ENCODE measurements at places on chromosomes 11 and 22.
A peak's percentile ranks its signal among the peaks of the same experiment; 100 is the strongest.

GRCh38 chr11:127000981-127001380, 411 bp upstream of the KIRREL3 start:
- no peak overlapping the region for H3K4me3 ChIP-seq
- H3K4me1 ChIP-seq, result no peaks in the 10 kb centered on the region
- no peaks in the 10 kb centered on the region for H3K36me3 ChIP-seq
- no peak for DNase-seq
- H3K27ac ChIP-seq, result no peak overlapping the region

- peaks cover 2% of the 10 kb centered on the region for H3K36me3 ChIP-seq
- no peak for DNase-seq
- peaks cover 19% of the 10 kb centered on the region for H3K27me3 ChIP-seq
- no peak overlapping the region for H3K4me3 ChIP-seq
- H3K4me1 ChIP-seq, result no peaks in the 10 kb centered on the region
Measured at GRCh38 chr11:59356561-59356960, 2.1 kb upstream of the OR5AN1 start.

DNA sequence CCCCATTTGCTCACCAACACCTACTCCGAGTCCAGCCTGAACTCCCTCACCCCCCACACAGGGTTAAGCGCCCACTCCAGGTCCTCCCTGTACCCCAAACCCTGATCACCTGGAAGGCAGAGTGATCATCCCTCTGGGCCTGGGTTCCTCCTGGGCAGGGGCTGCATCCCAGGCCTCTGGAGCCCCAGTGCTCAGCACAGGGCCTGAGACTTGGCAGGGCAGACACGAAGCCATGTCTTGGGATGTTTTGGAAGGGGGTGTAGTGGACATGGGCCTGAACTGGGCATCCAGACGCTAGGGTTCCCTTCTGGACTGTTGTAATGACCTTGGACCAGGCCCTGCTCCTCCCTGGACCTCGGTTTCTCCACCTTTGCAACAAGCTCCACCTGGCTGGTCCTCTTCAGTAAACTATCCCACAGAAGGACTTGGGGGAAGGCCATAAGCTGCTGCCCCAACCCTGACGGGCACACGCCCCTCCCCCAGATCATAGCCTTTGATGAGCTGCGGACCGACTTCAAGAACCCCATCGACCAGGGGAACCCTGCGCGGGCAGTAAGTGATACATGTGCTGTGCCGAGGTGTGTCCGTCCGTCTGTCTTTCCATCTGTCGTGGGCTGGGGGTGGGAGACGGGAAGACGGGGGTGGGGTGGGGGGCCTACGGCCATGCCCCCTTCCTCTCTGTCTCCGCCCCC, 3.9 kb downstream of the CNIH2 start:
- H3K27ac ChIP-seq, result peak overlapping the region; percentile 94
- H3K27me3 ChIP-seq, result no peaks in the 10 kb centered on the region
- peak overlapping the region; percentile 82 for H3K4me3 ChIP-seq
- DNase-seq, result no peak
- peaks cover 26% of the 10 kb centered on the region for H3K4me1 ChIP-seq

DNA sequence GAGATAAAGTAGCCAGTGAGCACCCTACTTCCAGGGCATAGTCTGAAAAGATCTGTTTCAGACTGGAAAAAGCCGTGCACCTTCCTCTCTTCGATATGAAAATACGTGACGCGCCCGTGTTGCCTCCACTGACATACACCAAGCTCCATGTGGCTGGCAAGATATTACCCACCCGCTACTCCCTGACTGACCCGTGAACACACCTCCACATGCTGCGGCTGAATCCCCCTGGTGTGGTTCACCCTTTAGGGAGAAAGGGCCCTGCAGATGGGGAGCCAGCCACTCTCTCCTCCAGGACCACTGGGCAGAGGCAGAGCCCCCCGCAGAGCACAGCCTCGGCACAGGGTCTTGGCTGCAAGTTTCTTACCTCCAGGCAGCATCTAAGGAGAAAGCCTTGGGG, 245.0 kb downstream of the BRD1 start:
- peaks cover 2% of the 10 kb centered on the region for H3K36me3 ChIP-seq
- DNase-seq, result no peak
- no peak overlapping the region for H3K4me3 ChIP-seq
- no peaks in the 10 kb centered on the region for H3K27me3 ChIP-seq
- no peak overlapping the region for H3K27ac ChIP-seq
- H3K4me1 ChIP-seq, result no peaks in the 10 kb centered on the region

DNA sequence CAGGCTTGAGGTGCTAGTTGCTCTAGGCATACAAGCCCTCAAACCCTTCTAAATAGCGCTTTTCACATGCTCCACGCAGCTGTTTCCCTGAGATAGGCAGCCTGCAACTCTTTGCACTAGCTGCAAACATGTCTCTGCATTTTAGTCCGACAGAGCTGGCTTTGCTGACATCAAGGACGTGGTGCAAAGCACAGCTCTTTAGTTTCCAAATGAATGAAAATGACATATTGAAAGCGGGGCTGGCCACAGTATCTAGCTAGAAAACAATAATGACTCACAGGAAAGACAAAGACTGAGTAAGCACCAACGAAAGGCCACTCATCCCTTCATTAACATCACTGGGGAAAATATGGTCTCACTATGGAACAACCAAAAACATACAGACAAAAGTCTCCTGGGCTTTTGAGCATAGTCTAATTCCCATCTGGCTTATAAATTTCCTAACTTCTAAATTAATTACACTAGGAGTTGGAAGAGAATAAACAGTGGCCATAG, 15.3 kb upstream of the ZC3H12C start:
- peaks cover 21% of the 10 kb centered on the region for H3K27me3 ChIP-seq
- DNase-seq, result no peak
- no peak overlapping the region for H3K27ac ChIP-seq
- no peak overlapping the region for H3K4me3 ChIP-seq
- H3K36me3 ChIP-seq, result no peaks in the 10 kb centered on the region

DNA sequence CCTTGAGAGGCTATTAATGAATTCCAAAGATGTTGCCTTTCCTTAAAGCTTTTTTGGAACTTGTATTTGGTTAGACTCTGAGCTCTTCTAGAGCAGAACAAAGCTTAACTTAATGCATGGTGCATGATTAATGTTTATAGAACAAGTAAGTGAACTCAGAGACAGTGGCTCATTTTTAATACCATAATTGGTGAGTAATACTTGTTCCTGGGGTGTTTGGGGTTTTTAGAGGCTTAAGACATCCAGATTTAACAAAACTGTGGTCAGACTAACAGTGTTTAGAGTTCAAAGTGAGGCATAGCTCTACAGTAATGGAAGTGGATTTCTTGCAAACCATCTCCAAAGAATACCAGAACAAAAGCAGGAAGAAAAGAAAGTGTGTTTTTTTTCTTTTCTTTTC, 73.7 kb upstream of the CTSC start:
- no peak for DNase-seq
- H3K4me1 ChIP-seq, result peaks cover 31% of the 10 kb centered on the region
- H3K27me3 ChIP-seq, result no peaks in the 10 kb centered on the region
- H3K27ac ChIP-seq, result no peak overlapping the region
- H3K4me3 ChIP-seq, result no peak overlapping the region

- peak overlapping the region; percentile 87 for H3K27ac ChIP-seq
- no peaks in the 10 kb centered on the region for H3K36me3 ChIP-seq
- H3K4me1 ChIP-seq, result peaks cover 17% of the 10 kb centered on the region
Measured at GRCh38 chr11:47950396-47950795, 30.0 kb upstream of the PTPRJ start.

DNA sequence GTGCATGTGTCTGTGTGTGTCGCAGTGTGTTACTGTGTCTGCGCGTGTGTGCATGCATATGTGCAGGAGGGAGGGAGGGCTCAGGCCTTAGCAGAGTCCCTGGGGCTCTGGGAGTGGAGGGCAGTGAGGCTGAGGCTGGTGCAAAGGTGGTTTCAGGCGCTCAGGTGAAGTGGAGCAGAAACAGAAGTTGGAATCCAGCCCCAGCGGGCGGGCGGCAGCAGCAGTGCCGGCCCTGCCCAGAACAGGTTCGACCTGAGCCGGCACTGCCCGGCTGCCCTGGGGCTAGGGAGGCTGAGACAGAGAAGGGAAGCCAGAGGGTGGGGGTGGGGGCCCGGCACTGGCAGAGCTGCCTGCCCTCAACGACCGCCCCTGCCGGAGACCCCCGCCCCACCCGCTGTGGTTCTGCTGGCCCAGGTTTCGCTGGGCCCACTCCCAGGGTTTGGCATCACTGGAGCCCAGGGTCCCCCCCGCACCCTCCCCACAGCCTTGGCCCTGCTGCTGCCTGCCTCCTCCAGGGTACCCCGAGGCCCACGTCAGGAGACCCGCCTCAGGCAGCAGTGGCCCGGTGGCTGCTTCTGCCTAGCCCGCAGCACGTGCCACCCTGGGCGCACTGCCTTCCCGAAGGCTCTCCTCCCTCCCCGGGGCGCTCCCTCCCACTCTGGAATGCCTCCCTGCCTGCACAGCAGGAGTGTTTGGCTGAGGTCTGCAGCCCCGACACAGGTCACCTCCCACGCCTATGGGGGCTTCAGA, 13.3 kb downstream of the ASCL2 start:
- no peaks in the 10 kb centered on the region for H3K36me3 ChIP-seq
- peaks cover 2% of the 10 kb centered on the region for H3K4me1 ChIP-seq
- no peak overlapping the region for H3K4me3 ChIP-seq

DNA sequence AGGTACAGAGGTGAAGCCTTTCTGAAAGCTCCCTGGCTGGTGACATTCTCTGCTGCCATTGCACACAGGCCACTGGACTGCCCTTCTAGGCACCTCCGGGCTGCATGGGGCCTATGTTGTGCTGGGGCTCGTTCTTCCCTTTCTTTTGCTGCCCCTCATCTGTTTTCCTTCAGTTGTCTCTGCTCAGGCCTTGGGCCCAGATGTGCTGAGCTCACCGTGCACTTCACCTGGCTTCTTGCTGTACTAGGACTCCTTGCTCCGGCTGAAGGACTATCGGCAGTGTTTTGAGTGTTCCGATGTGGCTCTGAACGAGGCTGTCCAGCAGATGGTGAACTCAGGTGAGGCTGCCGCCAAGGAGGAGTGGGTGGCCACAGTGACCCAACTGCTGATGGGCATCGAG, 59.4 kb downstream of the CABIN1 start:
- no peak overlapping the region for H3K4me3 ChIP-seq
- peaks cover 13% of the 10 kb centered on the region for H3K4me1 ChIP-seq
- H3K36me3 ChIP-seq, result peaks cover 12% of the 10 kb centered on the region
- no peak for DNase-seq
- peak overlapping the region; percentile 72 for H3K27ac ChIP-seq

GRCh38 chr11:33933602-33934001, 41.7 kb upstream of the LMO2 start:
- no peak overlapping the region for H3K4me3 ChIP-seq
- peaks cover 2% of the 10 kb centered on the region for H3K4me1 ChIP-seq
- H3K36me3 ChIP-seq, result no peaks in the 10 kb centered on the region
- no peak overlapping the region for H3K27ac ChIP-seq

DNA sequence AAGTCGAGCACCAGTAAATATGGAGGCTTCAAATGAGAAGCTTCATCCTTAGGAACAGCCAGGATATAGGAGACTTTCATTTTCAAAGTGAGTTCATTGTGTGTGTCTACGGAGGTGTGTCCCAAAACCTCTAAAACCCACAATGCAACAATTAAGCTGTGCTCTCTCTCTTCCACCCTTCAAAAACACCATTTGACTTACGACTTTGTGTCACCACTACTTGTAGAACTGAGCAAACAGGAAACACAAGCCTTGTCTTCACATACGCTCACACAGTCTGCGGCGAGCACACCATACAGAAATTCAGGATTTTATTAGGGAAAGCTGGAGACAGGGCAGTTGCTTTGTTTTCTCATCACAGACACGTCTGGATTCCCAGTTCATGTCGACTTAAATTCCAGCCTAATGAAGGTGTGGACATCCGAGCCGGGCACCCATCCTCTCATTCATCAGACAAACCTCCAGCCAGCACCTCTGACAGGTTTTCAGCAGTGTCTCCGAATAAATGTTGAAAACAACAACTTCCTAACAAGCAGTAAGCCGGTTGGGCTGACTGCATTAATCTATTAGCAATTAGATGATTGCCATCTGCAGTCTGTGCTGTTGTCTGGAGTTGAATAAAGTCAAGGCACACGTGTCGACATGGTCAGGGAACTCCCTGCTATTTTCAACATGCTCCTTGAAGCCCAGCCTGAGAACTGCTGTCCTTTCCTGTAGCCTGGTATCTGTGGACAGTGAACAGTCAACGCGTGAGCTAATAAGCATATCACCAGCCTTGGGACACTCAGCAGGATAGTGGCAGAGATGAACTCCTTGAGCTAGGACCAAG, 1411.1 kb downstream of the BRD1 start:
- no peak for DNase-seq
- H3K36me3 ChIP-seq, result no peaks in the 10 kb centered on the region
- H3K4me1 ChIP-seq, result peaks cover 5% of the 10 kb centered on the region
- H3K27me3 ChIP-seq, result peaks cover 20% of the 10 kb centered on the region
- no peak overlapping the region for H3K27ac ChIP-seq

DNA sequence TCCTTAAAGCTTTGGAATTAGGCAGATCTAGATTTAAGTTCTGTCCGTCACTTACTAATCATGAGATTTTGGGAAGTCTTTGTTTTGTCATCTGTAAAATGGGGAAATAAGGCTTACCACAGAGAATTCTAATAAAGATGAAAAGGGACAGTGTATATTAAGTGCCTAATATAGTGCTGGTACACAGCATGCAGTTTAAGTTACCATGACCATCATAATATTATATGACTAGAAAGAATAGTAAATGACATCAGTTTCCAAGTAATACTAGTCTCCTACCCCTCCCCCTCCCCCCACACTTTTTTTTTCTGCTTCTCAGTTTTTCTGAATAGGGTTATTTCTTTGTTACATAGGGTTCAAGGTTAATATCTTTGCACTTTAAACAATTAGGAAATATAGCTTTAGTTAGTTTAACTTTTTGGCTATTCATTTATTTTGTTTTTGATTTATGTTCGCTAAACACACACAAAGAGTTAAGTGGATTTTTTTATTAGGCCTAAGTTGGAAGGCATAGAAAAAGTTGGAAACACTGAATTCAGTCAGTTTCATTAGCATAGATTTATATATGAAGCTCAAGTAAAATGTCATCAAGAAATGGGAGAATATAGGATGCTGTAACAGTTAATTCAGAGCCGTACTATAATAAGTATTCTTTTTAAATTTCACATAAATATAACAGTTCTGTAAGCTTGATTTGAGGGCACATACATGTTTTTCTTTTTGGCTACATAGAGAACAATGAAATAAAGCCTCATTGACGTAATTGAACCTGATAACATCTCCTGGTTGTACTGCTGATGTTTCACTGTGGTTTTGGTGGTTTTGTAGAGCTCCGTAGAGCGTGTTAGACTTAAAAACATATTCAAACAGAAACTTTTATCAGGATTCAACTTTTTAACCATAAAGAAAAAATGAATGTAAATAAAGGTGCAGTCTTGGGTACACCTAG, 121.2 kb downstream of the PDE3B start:
- DNase-seq, result no peak
- peak overlapping the region; percentile 60 for H3K4me3 ChIP-seq
- H3K27me3 ChIP-seq, result no peaks in the 10 kb centered on the region
- peaks cover 2% of the 10 kb centered on the region for H3K36me3 ChIP-seq
- H3K4me1 ChIP-seq, result peaks cover 15% of the 10 kb centered on the region
